CD4-positive, CD25-positive, alpha-beta regulatory T cell (primary cell): ENCODE measurements at places on chromosomes 6 and 20.

DNA sequence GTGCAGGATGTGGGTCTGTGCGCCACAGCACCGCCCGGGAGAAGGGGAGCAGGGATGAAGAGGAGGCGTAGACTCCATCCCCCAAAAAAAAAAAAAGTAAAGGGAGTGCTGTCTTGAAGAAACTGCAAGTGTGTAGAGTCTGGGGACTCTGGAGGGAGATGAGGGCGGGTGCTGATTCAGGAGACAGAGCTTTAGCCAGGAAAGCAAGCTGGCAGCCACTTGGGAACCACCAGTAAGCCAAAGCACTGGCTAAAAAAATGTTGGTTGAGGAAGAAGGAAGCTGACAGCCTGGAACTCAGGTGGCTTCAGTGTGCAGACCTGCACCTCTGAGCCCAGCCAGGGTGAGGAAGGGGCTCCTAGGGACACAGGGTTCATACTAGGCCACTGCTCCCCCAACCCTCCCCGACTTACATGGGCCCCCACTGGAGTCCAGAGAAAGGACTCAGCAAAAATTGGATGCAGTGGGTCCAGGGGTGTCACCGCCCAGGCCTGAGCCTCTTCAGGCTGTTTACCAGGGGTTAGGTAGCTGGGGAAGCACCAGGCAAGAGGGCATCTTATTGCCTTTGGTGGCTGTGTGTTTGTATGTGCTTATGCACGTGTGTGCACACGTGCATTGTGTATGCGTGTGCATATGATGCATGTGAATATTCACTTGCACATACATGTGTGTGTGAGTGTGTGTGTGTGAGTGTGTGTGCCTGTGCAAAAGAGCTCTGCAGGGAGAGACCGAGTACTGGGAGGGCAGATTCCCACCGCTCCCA, 153.5 kb upstream of the MLN start:
- DNase-seq, result no peak

DNA sequence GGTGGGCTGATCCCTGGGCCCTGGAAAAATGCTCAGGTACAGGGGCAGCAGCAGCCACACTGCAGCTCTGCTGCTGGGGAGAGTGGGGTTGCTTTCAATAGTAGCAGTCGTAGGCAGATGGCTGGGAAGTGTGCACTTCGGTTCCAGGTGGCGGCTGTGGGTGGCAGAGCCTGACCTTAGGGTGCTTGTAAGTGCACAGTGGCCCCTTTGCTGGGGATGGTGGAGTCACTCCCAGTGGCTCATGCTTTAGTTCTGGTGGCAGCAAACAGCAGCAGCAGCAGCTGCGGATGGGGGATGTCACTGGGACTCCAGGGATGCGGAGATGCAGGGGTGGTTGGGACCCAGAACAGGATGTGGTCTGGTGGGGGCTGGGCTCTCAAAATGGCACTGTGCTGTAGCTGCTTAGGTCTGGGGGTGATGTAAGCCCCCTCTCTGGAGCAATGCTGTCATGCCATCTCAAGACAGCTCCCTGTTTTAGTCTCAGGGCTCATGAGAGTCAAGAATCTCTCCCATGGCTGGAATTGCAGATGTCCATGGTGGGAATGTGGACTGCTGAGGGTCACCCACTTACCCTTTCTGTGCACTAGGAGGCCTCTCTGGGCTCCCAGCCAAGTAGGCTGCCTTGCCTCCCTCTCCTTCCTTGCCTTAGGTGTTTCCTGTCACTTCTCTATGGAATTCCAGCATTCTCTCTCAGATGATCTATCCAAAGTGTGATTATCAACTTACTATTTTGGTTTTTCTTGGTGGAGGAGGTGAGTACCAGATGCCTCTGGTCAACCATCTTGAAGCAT, 146.7 kb upstream of the SLC22A23 start:
- no peak for DNase-seq

- DNase-seq, result no peak
Measured at GRCh38 chr6:24076011-24076410, 50.0 kb upstream of the NRSN1 start.

- no peak for DNase-seq
Measured at GRCh38 chr6:6282716-6283115, 37.7 kb downstream of the F13A1 start.

GRCh38 chr6:16674801-16675392, 86.4 kb downstream of the ATXN1 start:
- DNase-seq, result no peak

DNA sequence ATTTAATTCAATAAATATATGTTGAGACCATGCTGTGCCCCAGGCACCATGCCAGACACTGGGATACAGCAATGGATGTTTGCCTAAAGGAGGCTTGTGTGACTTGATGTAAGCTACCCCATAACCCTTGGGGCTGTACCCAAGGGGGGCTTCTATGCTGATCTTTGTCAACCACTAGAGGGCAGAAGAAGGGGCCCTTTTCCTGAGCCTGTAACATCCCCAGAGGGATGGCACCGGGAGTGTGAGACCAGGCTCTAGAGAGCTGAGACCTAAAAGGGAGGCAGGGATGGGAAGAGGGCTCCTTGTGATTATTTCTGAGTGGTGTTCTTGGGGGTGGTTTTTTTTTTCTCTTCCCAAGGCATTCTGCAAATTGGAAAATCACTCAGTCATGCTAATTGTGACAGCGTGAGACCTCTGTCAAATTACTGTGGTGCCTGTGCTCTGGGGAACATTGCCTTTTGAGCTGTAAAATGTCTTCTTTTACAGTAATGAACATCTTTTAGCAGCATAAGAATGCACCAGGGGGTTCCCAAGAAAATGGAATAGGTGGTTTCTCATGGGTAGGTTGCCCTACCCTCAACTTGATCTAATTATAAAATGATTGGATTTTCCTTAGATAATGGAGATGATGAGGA, 138.7 kb upstream of the SLC24A3 start:
- DNase-seq, result no peak
